ENCODE measurements at places on chromosomes 16 and 17.

GRCh38 chr17:8287651-8288335, 677 bp upstream of the RANGRF start:
- DNase-seq, result no peak

GRCh38 chr16:55426865-55427484, 52.0 kb upstream of the MMP2 start:
- no peak for DNase-seq

- no peak for DNase-seq
Measured at GRCh38 chr17:16329519-16330271, 23.6 kb downstream of the CENPV start.

DNA sequence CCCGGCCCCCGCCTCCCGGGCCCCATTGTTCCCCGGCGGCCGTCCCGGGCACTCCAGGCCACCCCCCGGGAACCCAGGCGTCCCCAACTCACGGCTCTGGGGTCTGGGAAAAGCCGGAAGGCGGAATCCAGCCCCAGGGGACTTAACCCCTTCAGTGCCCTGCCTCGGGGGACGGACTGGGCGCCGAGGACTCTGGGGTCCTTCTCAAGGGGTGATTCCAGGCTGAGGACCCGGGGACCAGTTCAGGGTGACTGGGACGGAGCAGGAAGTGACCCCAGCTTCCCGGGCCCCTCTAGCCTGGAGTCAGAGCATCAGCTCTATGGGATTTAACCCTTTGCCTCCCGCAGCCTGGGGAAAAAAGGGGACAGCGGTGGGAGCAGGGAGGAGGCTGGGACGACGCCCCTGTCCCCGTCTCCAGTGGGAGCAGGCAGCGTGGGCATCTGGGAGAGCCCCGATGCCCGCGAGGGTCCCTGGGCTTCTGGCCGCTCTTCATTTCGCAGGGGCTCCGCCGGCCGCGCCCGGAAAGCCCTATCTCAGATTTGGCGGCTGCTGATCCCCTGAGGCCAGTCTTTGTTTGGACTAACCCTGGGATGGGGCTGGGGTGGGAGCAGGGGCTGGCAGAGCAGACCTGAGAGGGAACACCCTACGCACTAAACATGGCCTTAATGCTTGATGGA, at the start of gene ZNF629:
Gene ZNF629, minus strand, starts transcription at position 270 of the 677 bp plus-strand sequence. CDS start 2,723 bp downstream, outside the sequence.
- peak; percentile 63 for DNase-seq

GRCh38 chr17:34613064-34614019, 34.0 kb downstream of the TMEM132E start:
- DNase-seq, result peak; percentile 55

GRCh38 chr16:77450790-77451487, 16.1 kb upstream of the ADAMTS18 start:
- DNase-seq, result peak; percentile 96

DNA sequence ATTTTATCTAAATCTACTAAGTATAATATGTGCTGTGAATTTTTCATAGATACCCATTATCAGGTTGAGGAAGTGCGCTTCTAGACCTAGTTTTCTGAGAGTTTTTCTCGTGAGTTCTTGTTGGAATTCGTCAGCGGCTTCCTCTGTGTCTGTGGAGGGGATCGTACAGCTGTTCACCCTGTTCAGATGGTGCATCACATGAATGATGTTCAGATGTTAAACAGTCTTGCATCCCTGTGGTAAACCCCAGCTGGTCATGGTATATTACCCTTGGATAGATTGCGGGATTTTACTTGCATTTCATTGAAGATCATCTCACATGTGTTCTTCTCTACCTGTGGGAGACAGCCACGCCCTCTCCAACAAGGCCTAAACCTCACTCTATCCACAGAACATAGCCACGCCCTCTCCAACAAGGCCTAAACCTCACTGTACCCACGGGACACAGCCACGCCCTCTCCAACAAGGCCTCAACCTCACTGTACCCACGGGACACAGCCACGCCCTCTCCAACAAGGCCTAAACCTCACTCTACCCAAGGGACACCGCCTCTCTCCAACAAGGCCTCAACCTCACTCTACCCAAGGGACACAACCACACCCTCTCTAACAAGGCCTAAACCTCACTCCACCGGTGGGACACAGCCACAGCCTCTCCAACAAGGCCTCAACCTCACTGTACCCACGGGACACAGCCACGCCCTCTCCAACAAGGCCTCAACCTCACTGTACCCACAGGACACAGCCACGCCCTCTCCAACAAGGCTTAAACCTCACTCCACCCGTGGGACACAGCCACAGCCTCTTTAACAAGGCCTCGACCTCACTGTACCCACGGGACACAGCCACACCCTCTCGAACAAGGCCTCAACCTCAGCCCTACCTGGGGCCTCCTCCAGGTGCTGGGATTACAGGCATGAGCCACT, 180.2 kb upstream of the CHMP6 start:
- no peak for DNase-seq

DNA sequence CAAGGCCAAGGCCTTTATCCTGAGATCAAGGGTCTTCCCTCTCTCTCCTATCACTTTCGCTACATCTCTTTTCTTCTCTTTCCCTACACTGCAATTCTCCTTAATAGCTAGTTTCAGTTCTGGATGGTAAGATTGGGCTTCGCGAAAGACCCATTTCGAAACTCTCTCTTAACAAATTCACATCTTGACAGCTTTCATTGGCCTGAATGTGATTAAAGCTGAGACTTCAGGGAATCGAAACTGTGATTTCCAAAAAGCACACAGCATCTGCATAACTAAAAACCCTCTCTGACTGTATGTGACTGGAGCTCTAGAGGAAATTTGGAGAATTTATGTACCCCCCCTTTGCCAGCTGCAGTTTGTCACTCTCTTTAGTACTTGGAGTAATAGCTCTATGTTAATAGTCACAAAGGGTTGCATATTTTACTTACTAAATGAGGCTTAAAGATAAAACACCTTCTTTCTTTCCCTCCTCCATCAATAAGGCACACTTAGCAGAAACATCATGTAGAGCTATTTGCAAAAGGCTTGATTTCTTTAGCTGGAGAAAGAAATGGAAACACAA, 105.3 kb upstream of the FAM20A start:
- DNase-seq, result no peak

GRCh38 chr17:83091257-83092141, 12.1 kb downstream of the METRNL start:
- no peak for DNase-seq
